ENCODE measurements at places on chromosomes 2 and 18.

GRCh38 chr2:113829761-113830160 lies 60.1 kb upstream of the ACTR3 start:
- DNase-seq, result no peak

GRCh38 chr2:88131201-88131998 lies 3.5 kb upstream of the FABP1 start:
- no peak for DNase-seq

DNA sequence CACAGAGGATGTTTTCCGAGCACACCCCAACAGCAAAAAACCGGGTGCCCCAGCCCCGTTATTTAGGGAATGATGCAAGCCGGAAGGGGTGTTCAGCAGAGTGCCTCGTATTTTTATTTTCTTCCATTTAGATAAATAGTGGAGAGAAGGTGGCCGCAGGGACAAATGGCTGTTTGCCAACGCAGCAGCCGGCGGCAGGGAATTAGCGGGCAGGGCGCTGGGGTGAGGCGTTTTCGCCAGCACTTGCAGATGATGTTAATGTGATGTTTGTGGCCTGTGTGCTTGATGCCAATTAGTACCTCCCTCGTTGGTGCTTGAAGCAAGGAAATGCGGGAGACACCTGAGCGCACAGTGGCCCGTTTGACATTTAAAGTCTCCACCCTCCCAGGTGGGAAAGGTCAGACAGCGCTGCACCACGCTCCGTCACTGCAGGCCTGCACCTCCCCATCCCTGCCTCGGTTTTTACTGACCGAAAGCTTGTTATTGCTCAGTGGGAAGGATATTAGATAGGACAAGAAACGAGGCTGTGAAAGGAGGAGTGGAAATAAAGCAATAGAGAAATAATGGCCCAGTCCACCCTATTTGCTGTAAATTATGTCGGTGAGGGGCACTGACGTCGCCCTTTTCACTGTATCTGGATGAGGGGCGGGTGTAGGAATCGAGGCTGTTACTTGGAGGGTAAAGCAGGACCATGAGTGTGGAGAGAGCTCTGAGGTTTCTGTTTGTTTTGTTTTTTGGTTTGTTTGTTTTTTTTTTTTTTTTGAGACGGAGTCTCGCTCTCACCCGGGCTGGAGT lies 39.1 kb downstream of the NFATC1 start:
- DNase-seq, result no peak

- DNase-seq, result no peak
These were observed 5.9 kb downstream of the GYPC start for GRCh38 chr2:126661702-126662500.

- no peak for DNase-seq
These were observed 109.9 kb upstream of the DTNA start for GRCh38 chr18:34600158-34600557.

Measured in CD4-positive, alpha-beta T cell (primary cell).